ENCODE measurements at places on chromosomes 13 and 19. TPM values are rescaled to one million over a fixed set of nuclear protein-coding genes. Genes with fewer than 3 reads are reported as not detected.

The SIGLEC5 gene
- total RNA-seq = under 0.01 TPM

The ACP5 gene
- 0.41 TPM for total RNA-seq

The DENND1C gene
- not detected for total RNA-seq

The TBC1D17 gene
- 5.7 TPM for total RNA-seq

The TEX26 gene
- 1.2 TPM for total RNA-seq
